ENCODE measurements at places on chromosomes 13 and 19.
A peak's percentile ranks its signal among the peaks of the same experiment; 100 is the strongest.

GRCh38 chr19:5935473-5936291, 21.6 kb downstream of the CAPS start:
- no peak for DNase-seq
- no peak overlapping the region for H3K27ac ChIP-seq
- peaks cover 83% of the 10 kb centered on the region for H3K36me3 ChIP-seq
- peaks cover 19% of the 10 kb centered on the region for H3K4me1 ChIP-seq
- H3K27me3 ChIP-seq = no peaks in the 10 kb centered on the region

DNA sequence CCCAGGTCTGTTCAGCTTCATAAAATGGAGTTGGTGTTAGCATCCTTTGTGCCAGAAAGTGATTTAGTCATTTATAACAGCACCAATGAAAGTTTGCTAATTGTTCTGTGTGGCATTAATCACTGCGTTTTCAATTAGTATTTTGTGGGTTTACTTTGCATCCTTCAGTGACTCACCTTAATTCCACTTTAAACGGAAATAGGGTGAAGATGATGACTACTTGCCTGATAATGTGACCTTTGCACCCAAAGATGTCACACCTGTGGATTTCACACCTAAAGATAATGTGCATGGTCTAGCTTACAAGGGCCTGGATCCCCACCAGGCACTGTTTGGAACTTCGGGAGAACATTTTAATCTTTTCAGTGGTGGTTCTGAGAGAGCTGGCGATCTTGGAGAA, 15.0 kb downstream of the GPATCH1 start:
- no peak for DNase-seq
- no peaks in the 10 kb centered on the region for H3K4me1 ChIP-seq
- no peaks in the 10 kb centered on the region for H3K27me3 ChIP-seq
- H3K27ac ChIP-seq = no peak overlapping the region
- no peak overlapping the region for H3K4me3 ChIP-seq

DNA sequence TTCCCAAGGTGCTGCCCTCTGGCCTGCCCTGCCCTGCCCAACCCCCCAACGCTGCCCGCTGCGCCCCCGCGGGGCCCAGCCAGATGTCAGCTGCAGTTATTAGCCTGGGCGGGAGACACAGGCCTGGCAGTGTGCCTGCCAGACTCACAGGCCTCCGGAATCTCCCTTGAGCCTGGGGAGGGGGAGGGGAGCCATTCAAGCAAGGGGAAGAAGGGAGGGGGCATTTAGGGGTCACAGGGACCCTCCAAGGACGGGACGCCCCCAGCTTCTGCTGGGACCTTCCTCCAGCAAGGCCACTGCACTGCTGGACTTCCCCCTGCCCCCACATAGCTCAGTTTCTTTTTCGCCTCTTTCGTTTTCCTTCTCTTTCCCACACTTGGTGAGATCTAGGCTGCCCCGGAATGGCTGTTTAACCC, 2.6 kb upstream of the JUNB start:
- peak overlapping the region; percentile 77 for H3K4me3 ChIP-seq
- peak overlapping the region; percentile 100 for H3K27ac ChIP-seq
- no peaks in the 10 kb centered on the region for H3K36me3 ChIP-seq
- H3K27me3 ChIP-seq = no peaks in the 10 kb centered on the region

GRCh38 chr13:40410315-40410714, 256.1 kb downstream of the FOXO1 start:
- H3K36me3 ChIP-seq = no peaks in the 10 kb centered on the region
- no peak overlapping the region for H3K4me3 ChIP-seq
- DNase-seq = no peak
- H3K27me3 ChIP-seq = no peaks in the 10 kb centered on the region
- H3K27ac ChIP-seq = peak overlapping the region; percentile 91
- peaks cover 26% of the 10 kb centered on the region for H3K4me1 ChIP-seq

- H3K4me3 ChIP-seq = no peak overlapping the region
- no peaks in the 10 kb centered on the region for H3K36me3 ChIP-seq
- H3K4me1 ChIP-seq = no peaks in the 10 kb centered on the region
- H3K27me3 ChIP-seq = no peaks in the 10 kb centered on the region
- no peak for DNase-seq
- H3K27ac ChIP-seq = no peak overlapping the region
These were observed 6.4 kb downstream of the PCDH9 start for GRCh38 chr13:67223742-67224141.
